ENCODE measurements at places on chromosomes 6 and 20.

- peak; percentile 73 for DNase-seq
Measured at GRCh38 chr20:12570371-12570770, 438.4 kb upstream of the SPTLC3 start.

DNA sequence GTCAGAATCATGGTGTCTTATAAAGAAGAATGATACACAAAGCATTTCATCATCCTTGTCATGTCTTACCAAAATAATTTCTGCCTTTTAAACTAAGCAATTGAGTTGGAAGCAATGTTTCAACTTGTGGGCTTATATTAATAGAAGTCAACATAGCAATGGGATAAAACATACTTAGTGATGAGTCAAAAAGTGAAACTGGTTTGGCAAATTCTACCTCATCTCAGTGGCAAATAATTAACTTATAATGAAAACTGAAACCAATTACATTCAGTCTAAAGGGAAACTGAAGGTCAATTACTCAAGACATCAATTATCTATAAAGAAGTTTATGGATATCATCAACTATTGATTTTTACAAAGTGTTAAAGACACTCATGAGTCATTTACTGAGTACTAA lies 463.8 kb downstream of the BMP2 start:
- DNase-seq: no peak

DNA sequence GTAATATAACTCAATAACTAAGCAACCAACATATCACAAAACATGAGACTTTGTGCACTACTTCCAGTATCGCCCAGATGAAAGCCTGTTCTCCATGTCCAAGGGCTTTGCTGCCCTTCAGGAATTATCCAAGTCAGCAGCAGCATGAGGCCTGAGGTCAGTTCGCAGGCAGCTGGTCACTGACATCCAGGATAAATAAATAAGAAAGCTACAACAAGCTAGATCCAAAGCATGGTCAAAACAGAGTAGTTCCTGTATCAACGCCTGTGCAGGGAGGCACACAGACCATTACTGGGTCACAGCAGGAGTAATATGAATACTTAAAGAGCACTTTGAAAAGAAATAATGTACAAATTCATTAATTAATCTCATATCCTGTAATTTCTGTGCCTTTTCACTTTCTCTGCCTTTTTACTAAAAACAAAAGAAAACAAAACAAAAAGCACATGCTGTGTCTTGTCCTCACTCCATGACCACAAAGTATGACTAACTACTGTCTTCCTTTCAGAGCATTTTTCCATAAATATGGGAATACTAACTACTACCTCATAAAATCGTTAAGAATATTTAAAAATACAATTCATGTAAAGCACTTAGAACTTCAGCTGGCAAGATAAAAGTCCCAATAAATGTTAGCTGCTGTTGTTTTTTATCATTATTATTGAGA lies 374.9 kb upstream of the IRAK1BP1 start:
- no peak for DNase-seq

DNA sequence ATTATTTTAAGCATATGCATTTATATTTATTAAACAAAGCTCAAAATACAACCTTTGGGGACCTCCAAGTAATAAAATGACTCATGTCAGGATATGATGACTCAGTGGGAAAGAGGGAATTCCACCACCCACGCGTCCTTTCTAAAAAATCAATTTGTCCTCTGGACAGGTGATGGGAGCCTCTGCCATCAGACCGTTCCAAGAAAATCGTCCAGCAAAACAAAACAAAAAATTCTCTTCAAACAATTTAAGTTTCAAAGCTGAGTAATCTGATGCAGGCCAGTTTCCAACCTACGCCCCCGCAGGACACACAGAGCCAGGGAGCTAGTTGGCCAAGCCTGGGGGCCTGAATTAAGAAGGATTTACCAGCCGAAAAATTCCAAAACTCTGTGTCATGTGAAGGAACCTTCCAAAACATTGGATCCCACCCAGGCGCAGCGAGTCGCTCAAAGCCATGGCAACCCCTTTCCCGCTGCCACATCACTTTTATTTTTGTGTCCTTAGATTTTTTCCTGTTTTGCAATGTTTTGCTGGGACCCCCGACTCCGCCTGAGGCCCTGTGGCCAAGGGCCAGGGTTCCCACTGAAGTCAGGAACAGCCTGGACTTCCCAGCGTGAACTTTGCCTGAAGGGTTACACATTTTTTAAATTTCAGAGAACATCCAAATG lies 95.3 kb downstream of the NFATC2 start:
- DNase-seq: no peak
